ENCODE measurements at places on chromosomes 16 and 17.

DNA sequence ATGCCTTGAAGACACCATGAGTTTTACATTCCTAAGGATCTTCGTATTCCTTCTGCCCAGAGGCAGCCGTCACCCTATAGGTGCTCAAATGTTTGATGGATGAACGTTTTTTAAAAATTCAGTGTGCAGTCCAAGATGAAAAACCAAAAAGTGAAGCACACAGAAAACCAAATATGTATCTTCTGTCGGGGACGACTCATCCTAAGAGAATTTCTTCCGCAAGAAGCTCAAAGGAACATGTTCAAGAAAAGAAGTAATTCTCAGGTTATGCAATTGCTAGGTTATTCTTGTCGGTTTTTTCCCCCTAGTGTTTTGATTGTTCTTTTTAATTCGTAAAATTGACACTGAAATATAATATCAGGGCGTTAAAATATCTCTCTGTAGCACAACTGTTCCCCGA is 1.4 kb downstream of the CENPV start:
- no peak for DNase-seq

GRCh38 chr16:10325783-10326543 is 59.9 kb upstream of the ATF7IP2 start:
- no peak for DNase-seq

- DNase-seq, result no peak
Observed at GRCh38 chr17:57370037-57370581, 113.8 kb downstream of the MSI2 start.

DNA sequence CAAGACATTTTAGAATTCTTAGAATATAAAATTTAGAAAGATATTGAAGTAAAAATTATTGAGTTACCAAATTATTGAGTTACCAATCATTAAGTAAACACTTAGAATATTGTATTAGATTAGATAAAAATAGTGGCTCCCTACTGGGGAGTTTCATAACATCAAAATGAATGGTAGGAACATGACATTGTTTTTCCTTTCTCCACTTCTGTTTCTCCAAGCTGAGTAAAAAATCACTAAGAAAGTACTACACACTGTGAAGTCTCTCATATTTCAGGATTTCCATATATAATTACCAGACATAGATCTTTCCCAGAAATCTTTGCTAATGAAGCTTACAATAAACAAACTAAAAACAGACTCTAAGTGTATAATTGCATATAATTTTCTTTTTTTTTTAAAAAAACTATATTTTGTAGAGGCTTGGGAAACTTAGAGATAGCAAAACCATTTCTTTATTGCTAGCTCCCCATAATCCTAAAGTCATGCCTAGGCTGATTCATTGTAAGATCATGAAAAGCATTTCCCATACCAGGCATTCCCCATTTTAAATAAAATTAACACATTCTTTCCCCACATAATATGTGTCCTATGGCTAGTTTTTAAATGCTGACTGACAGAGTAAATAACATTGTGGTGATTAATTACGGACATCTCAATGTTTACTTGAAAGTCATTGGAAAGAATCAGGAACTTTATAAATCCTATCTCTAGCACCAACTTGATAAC is 1408.7 kb upstream of the GOT2 start:
- DNase-seq, result no peak

- no peak for DNase-seq
Observed at GRCh38 chr17:33562792-33563191, 269.7 kb upstream of the ASIC2 start.

GRCh38 chr17:34261568-34262337 is 6.7 kb downstream of the CCL2 start:
- no peak for DNase-seq

GRCh38 chr16:67873435-67874370 is 851 bp downstream of the EDC4 start:
- no peak for DNase-seq

GRCh38 chr16:56844056-56844455 is 21.0 kb upstream of the SLC12A3 start:
- DNase-seq, result no peak

- DNase-seq, result no peak
Observed at GRCh38 chr17:79849953-79850352, 10.7 kb upstream of the CBX4 start.

GRCh38 chr17:38428112-38428642 is at the start of gene ARHGAP23:
Gene ARHGAP23, plus strand, starts transcription at chr17:38428464. Its CDS starts 22 bp downstream, at chr17:38428486.
- DNase-seq, result peak; percentile 68

- DNase-seq, result no peak
Observed at GRCh38 chr16:87924811-87925670, 11.3 kb downstream of the CA5A start.

DNA sequence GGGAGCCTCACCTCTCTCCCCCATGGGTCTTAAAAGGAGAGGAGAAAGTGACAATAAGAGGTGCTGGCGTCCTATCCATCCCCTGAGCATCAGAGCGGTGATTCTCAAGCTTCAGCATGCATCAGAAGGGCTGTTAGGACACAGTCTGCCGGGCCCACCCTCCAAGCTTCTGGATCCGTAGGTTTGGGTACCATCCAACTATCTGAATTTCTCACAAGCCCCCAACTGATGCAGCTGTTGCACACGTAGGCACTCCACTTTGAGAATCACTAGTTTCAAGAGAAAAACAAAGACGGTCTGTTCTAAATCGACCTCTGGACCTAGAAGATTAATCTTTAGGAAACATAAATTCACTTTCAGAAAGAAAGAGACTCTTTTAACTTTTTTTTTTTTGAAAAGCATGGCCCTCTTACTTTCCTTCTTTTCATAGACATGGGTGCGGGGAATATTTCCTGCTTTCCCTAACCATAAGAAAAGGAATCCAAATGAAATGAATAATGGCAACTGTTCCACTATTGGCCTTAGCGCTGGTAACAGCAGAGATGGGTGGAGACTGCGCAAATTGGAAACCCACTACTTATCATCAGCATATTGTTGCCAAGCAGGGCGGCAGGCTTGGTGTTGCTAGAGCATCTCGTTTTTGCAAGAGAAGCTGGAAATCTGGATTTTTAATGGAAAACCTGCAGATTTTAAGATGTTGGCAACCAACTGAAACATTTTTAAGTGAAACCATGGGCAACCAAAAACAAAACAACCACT is 144.4 kb downstream of the GAS7 start:
- no peak for DNase-seq

DNA sequence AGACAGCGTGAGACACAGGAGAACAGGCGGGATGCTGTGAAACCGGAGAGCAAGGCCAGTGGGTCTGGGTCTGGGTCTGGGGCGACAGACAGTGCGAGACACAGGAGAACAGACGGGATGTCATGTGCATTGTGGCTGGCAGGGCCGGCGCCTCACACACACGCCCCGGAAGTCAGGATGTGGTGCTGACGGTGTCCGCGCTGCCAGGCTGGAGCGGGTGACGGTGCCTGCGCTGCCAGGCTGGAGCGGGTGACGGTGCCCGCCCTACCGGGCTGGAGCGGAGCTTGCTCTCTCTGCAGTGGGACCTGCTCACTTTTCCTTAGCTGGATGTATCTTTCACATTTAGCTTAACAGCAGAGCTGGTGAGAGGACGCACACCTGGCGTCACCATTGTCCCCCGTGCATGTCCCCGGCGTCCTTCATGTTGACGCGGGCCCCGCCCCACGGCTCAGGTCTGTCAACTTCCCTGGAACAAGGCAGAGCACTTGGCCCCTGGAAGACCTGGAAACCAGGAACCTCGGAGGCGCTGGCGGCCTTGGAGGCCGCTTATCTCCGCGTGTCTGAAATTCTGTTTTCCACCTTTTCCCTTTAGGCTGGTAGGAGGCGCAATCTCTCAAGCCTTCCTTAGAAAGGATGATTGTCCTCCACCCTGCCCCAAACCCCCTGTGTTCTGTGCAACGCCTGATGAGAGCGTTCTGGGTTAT is 43.0 kb upstream of the ZNF750 start:
- no peak for DNase-seq

DNA sequence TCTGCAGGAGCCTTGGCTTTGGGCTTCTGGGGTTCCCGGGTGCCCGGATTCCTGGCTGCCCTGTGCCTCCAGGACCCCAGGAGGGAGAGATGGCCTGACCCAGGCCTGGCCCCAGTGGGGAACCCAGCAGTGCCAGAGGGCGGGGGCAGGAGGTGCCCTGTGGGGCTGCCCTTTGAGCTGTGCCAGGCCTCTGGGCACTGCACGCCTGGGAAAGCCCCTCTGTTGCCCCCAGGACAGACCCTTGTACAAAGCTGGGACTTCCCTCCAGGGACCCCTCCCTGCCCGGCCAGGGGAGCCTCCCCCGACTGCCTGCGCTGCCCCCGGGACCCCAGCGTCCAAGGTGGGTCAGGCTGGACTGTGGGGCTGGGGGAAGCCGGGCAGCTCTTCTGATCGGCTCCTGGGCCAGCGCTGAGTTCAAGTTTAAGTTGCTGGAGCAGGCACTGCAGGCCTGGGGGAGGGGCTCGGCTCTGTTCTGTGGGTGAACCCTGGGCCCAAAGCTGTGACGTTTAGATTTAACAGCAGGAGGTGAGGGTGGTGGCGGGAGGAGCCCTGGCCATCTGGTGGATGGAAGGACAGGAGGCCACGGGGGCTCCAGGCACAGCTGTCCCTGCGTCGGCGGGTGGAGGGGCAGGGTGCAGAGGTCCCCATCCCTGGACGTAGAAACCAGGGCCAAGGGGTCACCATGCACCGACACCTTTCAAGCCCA is 27.6 kb upstream of the C1QTNF8 start:
- no peak for DNase-seq

GRCh38 chr17:16428098-16428882 is 12.9 kb downstream of the TRPV2 start:
- no peak for DNase-seq

GRCh38 chr17:49821916-49822315 is 26.0 kb downstream of the TAC4 start:
- DNase-seq, result no peak

DNA sequence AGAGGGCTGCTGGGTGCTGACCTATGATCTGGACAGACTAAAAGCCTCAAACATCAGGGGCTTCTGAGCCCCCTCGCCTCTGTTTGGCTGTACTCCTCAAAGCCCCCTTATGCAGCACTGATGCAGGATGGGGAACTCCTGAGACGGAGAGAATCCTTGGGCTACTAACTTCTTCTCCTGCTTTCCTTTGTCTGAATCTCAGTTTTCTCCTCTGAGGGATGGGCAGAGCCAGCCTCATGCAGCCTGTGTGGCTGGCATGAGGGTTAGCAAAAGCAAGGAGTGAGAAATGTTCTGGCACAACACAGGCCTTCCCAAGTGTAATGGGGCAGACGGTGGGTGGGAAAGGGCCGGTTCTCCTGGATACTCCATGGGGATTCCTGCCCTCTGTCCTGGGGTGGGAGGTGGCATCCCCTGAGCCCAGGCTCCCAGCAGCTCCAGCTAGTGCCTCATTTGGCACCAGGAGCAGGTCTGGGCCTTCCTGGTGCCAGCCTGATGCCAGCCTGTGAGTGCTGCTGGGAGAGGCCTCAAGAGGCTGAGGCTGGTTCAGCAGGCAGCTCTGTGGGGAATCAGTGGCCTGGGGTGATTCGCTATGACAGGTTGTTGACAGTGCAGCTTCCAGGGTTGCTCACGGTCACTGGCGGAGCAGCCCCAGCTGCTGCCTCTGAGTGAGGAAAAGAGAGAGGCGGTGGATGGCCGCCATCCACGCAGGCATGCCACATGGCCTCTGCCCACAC is 4.0 kb upstream of the BRD7 start:
- no peak for DNase-seq

DNA sequence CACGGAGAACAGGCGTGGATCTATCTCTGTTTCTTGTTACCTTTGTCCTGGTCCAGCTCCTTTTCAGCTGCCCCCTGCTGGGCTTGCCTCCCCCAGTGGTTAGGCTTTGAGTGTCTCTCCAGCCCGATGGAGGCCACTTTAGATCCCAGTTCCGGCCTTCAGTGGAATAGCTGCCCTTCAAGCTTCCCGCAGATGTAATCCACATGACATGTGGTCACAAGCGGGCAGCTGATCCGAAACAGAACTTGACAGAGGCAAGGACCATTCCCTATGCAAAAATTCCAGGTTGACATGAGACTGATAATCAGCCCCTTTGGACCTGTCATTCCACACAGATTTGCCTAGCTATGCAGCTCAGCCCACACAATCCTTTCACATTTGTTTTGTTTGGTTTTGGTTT is 40.6 kb upstream of the AQP8 start:
- no peak for DNase-seq

GRCh38 chr17:72691017-72691416 is 401.5 kb downstream of the SLC39A11 start:
- no peak for DNase-seq

GRCh38 chr16:53087101-53087500 is 32.3 kb downstream of the CHD9 start:
- no peak for DNase-seq

- no peak for DNase-seq
Observed at GRCh38 chr17:60590070-60590469, 9.9 kb upstream of the PPM1D start.

GRCh38 chr16:46859719-46860152 is 24.4 kb upstream of the GPT2 start:
- DNase-seq, result no peak

DNA sequence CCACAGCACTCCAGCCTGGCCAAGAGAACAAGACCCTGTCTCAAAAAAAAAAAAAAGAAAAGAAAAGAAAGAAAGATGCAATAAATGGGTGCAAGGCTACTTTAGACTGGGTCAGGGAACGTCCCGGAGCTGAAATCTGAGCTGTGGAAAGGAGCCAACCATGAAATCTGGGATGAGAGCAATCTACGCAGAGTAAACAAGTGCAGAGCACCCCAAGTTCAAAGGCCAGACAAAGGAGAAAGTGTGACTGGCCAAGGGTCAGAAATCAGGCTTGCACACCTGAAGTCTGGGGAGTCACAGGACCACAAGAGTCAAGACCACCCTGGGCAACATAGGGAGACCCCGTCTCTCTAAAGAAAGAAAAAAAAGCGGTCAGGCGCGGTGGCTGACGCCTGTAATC is 2.8 kb downstream of the SHMT1 start:
- DNase-seq, result no peak

- DNase-seq, result no peak
Observed at GRCh38 chr16:19875900-19876299, 8.7 kb downstream of the GPRC5B start.

DNA sequence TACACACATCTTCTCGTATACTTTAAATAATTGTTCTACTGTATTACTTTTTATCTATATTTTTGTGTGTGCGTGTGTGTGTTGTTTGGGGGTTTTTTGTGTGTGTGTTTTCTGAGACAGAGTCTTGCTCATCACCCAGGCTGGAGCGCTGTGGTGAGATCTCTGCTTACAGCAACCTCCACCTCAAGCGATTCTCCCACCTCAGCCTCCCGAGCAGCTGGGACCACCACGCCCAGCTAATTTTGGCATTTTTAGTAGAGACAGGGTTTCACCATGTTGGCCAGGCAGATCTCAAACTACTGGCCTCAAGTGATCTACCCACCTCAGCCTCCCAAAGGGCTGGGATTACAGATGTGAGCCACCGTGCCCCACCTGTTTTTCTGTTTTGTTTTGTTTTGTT is 1.5 kb upstream of the CMTM4 start:
- DNase-seq, result no peak

- DNase-seq, result no peak
Observed at GRCh38 chr17:78409191-78409928, 30.9 kb downstream of the PGS1 start.

Data from posterior cingulate gyrus (tissue), 11 donors.